ENCODE measurements at places on chromosomes 6 and 20. TPM values are rescaled to one million over a fixed set of nuclear protein-coding genes. Genes with fewer than 3 reads are reported as not detected.

Gene ABHD16B
- not detected for total RNA-seq

Gene ECT2L
- total RNA-seq: not detected

Gene CD40
- total RNA-seq: 5.3 TPM

Gene KCNG1
- 1.0 TPM for total RNA-seq

Gene OLIG3
- 0.10 TPM for total RNA-seq

Gene TREML2
- 8.9 TPM for total RNA-seq

Gene RALGAPA2
- total RNA-seq: 14.7 TPM

Gene SEL1L2
- not detected for total RNA-seq

Gene SMIM28
- not detected for total RNA-seq

Gene MTHFD1L
- 155 TPM for total RNA-seq

Gene SHLD1
- total RNA-seq: 6.9 TPM

Gene ADAM33
- total RNA-seq: not detected

Gene POPDC3
- not detected for total RNA-seq
